NCI-H1092 treated with DMSO at 0.1 percent for 48 hours (cell line): ENCODE measurements at places on chromosomes 2 and 18.

DNA sequence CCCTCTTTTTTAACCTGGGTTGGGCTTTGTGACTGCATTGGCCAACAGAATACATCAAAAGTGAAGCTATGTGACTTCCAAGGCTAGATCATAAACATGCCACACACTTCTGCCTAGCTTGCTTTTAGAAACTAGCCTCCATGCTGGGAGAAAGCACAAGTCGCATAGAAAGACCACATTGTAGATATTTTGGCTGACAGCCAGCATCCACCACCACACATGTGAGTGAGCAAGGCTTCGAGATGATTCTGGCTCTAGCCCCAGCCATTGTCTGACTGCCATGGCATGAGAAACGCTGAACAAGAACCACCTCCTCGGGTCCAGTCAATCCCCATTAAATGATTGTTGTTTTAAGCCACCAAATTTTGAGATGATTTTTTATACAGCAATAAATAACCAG, 66.8 kb upstream of the STPG4 start:
- DNase-seq, result peak; percentile 2

- DNase-seq, result no peak
Observed at GRCh38 chr2:52918551-52918950, 849.1 kb upstream of the CHAC2 start.

GRCh38 chr18:63074981-63075404, 244.6 kb downstream of the BCL2 start:
- peak; percentile 72 for DNase-seq

- no peak for DNase-seq
Observed at GRCh38 chr2:27965841-27966240, 75.3 kb downstream of the BABAM2 start.

- peak; percentile 94 for DNase-seq
Observed at GRCh38 chr2:25878361-25879132, at the start of gene ASXL2. ASXL2 (minus strand) TSS chr2:25878487; CDS start chr2:25878222, 265 bp downstream.

DNA sequence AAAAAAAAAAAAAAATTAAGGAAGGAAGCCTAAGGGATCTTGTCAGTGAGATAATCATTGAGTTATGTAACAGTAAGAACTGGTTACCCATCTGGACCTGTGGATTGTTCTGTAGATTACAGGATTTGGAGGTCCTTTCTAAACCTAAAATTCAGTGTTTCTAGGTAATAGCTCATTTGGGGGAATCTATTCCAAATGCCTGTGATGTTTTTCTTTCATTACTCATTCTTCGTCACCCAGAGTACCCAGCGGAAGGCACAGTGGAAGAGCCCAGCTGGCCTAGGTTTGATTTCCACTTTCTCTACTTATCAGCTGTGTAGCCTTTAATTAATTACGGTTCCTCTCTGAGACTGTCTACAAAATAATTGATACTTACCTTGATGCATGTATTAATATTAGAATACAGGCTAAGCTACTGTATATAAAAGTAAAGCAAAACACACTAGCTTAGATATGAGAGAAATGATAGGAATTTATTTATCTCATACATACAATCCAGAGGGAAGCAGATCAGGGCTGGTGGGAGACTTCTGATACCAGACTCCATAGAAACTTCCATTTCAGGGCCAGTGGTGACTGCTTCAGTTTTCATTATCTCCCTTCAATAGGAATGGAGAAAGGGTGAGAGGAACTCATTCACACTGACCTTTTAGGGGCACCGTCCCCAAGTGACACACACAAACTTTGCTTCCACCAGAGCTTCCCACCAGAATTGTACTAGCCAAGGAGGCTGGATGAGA, 115.8 kb upstream of the NOSTRIN start:
- no peak for DNase-seq

GRCh38 chr2:180169474-180169873, 162.4 kb upstream of the CWC22 start:
- no peak for DNase-seq

DNA sequence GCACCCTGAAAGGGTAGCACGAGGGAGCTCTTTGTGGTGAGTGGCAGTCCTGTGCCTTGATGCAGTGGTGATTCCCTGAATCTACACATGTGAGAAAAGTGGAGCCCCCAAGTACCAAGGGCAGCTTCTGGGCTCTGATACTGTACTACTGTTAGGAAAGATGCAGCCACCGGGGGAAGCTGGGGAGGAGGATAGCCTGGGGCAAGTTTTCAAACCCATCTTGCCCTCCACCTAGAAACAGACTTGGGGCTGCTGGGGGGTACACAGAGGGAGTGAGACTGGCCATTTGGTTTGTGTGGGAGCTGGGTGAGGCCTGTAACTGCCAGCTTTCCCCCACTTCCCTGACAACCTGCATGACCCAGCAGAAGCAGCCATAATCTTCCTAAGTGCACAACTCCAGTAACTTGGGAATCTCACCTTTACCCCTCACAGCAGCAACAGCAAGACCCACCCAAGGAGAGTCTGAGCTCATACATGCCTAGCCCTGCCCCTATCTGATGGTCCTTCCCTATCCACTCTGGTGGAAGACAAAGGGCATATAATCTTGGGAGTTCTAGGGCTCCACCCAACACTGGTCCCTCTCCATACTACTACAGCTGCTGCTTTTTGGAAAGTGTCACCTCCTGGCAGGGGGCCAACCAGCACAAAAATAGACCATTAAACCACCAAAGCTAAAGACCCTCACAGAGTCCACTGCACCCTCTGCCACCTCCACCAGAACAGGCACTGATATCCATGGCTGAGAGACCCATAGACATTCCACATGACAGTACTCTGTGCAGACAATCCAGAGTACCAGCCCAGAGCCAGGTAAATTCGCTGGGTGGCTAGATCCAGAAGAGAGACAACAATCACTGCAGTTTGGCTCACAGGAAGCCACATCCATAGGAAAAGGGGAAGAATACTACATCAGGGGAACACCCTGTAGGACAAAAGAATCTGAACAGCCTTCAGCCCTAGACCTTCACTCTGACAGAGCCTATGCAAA, 8.2 kb downstream of the MALL start:
- no peak for DNase-seq

DNA sequence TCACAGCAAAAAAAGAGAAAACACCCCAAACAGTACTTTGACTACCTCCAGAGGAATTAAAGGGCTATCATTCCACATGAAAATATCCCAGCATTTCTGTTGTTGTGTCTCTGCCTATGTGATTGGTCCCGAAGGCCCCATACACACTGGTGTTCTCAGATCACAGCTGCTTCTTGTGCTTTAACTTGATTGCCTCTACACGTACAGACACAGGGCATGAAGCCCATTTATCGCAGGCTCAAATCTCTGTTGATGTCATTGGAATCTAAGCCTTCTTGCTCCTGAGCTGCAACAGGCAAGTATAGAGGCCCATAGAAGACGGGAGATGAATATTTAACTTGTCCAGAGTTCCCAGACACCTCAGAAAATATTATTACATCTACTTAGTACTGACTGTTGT, 405.2 kb downstream of the NCKAP5 start:
- no peak for DNase-seq

GRCh38 chr2:36550006-36550405, 48.0 kb downstream of the FEZ2 start:
- no peak for DNase-seq

DNA sequence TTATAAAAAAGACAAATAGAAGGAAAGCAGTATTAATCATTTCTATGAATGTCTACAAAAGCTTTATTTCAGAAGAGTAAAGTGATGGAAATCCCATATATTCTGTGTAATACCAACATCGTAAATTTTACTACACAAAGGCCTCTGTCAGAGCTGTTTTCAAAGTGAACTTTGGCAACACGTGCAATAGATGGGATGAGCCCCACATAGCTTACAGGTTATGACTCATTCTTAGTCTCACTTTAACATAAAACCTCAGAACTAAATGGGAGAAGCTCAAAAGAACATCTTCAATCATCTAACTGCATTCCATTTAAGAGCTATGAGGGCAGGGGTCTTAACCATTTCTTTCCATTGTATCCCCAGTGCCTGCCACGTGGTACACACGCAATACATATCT, 11.5 kb downstream of the VPS4B start:
- no peak for DNase-seq

DNA sequence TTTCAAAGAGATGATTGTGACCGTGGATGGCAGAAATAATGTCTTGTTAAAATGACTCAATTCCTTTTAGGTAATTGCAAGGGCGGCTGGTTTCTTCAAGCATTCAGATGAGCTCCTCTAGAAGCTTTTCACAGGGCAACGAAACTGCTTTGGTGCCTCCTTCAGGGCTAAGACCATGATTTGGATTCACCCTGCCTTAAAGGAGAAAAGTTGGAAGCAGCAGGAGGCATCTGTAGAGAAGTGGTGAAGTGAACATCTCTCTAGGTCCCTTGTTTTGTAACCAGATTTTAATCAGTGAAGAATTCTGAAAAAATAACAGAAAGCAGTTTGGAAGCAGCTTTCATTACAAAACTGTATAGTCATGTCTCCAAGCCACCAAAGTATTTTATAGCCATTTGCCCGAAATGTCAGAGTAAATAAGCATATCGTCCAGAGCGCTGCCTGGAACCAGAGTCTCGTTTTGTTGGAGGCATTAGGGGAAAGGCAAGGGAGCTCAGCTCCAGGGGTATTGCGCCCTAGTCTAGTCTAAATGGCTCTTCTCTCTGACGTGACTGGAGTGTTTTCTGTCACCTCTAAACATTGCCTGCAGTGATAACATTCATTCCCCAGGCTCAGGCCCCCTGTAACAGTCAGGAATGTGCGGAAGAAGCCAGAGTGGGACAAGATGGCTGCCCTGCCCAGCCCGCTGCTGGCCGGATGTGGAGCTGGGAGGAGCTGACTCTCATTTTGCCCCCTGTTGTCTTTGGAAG, 57.8 kb upstream of the ITGB6 start:
- DNase-seq, result no peak

- DNase-seq, result no peak
Observed at GRCh38 chr2:199956062-199956380, 639 bp downstream of the MAIP1 start.

DNA sequence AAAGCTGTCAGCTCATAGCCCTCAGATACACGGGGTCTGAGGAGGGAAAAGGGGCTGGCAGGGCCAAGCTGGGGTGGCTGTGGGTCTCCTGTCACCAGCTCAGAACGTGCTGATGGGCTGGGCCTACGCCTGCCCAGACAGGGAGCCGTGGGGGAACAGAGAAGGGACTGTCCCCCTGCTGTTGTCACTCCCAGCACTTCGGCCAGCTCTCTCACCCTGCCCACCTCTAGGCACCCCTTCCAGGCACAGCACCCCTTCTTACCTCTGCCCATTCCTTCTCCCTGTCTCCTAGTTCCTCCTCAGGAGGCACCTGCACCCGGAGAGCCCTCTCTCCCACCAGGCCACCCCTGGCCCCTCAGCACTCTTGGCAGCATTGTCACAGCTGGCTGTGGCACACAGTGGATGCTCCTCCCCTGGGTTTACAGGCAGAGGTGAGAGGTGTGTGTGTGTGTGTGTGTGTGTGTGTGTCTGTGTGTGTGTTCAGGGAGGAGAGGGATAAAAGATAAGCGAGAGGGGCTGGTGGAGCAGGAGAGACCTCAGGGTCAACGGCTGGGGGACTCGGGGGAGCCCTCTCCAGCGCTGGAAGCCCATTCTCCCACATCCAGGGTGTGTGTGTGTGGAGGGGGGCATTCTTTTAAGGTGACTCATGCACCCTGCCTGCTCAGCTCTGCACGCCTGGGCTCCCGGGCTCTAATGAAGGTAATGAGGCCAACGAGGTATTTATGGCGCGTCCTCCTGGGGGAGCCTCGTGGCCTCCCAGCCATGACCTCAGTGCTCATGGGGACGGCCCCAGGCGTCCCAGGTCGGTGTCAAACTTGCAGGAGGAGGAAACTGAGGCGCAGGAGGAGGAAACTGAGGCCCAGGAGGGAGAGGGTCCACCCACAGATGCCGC, 66.1 kb upstream of the SMAD7 start:
- DNase-seq, result no peak

GRCh38 chr18:64091526-64091925, 57.4 kb downstream of the LINC00305 start:
- DNase-seq, result no peak

GRCh38 chr2:224772494-224772893, 56.3 kb upstream of the CCDC195 start:
- peak; percentile 50 for DNase-seq

GRCh38 chr2:229914171-229914570, 7.6 kb downstream of the TRIP12 start:
- DNase-seq, result no peak

DNA sequence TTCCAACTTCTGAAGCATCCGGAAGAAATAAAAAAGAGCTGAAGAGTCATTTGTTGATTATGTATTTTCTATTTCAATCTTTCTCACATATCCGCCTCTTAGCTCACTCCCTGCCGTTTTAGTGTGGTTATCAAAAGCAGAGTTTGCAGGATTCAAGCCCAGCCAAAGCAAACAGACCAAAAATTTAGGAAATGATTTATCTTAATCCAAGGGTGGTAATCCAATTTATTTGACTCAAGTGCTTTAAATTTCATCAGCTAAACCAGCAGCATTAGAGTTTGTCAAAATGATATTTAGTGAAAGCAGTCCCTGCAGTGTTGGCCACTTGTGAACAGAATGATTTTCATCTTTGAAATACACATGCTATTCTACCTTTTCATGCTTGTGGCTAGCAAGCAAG, 129.3 kb upstream of the CCDC68 start:
- DNase-seq, result no peak

DNA sequence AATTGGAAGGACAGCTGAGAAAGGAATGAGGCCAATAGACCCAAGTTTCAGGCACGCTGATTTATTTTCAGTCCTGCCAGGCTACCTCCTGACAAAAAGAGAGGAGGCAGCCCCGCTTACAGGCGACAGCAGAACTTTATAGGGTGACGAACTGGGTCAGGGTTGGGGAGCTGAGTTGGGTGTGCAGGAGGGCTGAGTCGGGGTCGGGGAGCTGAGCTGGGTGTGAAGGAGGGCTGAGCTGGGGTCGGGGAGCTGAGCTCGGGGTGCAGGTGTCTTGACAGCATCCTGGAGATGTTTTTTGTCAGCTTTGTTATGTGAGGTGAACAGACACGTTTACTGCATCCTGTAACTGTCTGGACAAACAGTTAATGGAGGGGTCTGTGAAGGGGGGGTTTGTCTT, 342.2 kb downstream of the ADCYAP1 start:
- no peak for DNase-seq

GRCh38 chr2:44943693-44944101, 2.2 kb downstream of the SIX3 start:
- no peak for DNase-seq
